Activated B cell treated with CpG ODN at 0.5 μM for 24 hours (primary cell): ENCODE measurements at places on chromosomes 2 and 18. TPM values are rescaled to one million over a fixed set of nuclear protein-coding genes. Genes with fewer than 3 reads are reported as not detected.

- no peak for DNase-seq
Measured at GRCh38 chr18:55869556-55870501, 281.8 kb upstream of the TCF4 start.

- DNase-seq: no peak
Measured at GRCh38 chr2:233233618-233234230, 17.7 kb upstream of the ATG16L1 start.

DNA sequence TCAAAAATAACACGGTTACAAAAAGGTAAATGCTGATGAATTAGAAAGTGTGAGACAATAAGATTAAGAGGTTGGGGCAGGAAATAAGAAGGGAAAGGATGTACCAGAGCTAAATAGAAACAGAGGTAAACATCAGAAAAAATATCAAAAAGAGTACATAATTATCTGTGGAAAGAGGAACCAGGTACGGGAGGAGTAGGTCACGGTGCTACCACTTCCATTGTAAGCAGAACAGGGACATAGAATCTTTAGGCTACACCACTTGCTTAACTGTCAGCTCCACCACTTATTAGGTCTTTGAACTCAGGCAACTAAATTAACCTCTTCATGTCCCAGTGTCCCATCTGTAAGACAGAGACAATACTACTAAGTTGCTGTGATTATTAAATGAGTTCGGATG, 350.3 kb downstream of the LRATD1 start:
- DNase-seq: no peak

DNA sequence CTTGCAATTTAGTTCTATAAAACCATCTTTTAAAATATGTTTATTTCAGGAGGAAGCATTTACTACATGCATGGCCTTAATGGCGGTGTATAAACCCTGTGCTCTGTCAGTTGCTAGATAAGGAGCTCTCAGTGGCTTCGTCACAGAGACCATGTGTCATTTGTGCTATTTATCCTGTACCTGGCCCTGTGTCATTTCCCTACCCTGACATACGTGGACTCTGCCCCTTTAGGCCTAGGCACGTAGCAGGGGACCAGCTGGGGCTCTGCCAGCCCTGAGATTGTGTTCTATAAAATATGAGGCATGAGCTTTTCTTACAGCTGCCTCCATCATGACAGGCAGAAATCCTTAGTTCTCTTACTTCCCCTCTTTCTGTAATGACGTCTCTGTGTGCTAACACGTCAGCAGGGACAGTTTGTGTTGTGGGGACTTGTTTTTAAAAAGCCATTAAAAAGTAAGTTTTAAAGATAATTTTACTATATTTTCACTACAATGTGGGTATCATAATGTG, 88.0 kb downstream of the ITGB1BP1 start:
- no peak for DNase-seq

DNA sequence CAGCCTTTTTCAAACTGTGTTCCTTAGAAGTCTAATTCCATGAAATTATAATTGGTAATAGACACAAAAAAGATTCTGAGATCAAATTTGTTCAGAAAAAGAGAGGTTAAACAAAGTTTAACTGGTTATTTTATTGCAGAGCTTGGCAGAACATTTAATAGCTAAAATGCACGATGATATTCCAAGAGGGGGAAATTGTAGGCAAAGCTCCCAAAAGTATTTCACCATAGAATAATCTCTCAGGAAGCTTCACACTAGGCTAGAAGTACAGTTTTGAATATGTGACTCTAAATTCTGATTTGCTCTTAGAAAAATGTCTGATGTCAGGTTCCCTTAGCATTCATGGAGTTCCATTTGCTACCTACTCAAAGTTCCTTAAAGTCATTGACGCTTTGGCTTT, 292.4 kb upstream of the SETBP1 start:
- no peak for DNase-seq

The CNDP1 gene
- total RNA-seq: 0.15 and 0.33 TPM in 2 replicates

The C2orf72 gene
- total RNA-seq: not detected in 2 replicates
